ENCODE measurements at places on chromosomes 3 and 15. TPM values are rescaled to one million over a fixed set of nuclear protein-coding genes. Genes with fewer than 3 reads are reported as not detected.

FANCD2OS gene
- total RNA-seq = not detected

ATP10A gene
- not detected for total RNA-seq

ZNF860 gene
- 2.6 TPM for total RNA-seq

CDHR4 gene
- 2.0 TPM for total RNA-seq

MAPK6 gene
- 38.7 TPM for total RNA-seq

GRCh38 chr3:113055961-113056360 lies 65.2 kb downstream of the GTPBP8 start:
- H3K27me3 ChIP-seq = no peaks in the 10 kb centered on the region
- no peaks in the 10 kb centered on the region for H3K4me1 ChIP-seq
- no peaks in the 10 kb centered on the region for H3K36me3 ChIP-seq
- H3K4me3 ChIP-seq = no peak overlapping the region

GRCh38 chr15:65969865-65970816 lies 100.8 kb downstream of the RAB11A start:
- no peak overlapping the region for H3K27ac ChIP-seq
- DNase-seq = no peak
- H3K4me1 ChIP-seq = no peaks in the 10 kb centered on the region
- H3K4me3 ChIP-seq = no peak overlapping the region
- no peaks in the 10 kb centered on the region for H3K27me3 ChIP-seq

DNA sequence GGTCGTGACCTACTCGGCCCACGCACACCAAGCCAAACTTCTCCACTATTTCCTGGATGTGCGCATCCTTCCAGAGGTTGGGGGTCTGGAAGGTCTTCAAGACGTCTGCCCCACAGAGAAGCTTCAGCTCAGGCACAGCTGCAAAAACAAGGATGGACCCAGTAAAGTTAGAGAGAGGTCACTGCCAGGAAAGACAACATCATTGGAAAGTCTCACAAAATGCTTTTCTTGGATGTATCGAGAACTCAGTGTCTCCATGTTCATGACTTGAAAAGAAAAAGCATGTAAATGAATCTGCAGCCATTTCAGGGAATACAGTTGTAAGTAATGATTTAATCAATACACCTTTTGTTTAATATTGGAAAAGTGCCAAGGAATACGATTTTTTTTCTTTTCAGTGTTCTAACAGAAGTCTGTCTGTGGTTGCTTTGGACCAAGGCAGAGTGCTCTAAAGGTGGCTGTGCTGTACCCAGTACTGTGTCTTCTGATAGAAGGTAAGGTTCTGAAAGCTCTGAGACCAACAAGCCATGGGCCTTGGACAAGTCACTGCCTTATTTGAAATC lies 21.8 kb upstream of the RBP1 start:
- no peak overlapping the region for H3K4me3 ChIP-seq
- H3K4me1 ChIP-seq = peaks cover 41% of the 10 kb centered on the region
- no peaks in the 10 kb centered on the region for H3K36me3 ChIP-seq
- no peak overlapping the region for H3K27ac ChIP-seq
- no peak for DNase-seq

GRCh38 chr3:34947834-34948233 lies 691.5 kb upstream of the ARPP21 start:
- no peaks in the 10 kb centered on the region for H3K27me3 ChIP-seq
- H3K36me3 ChIP-seq = no peaks in the 10 kb centered on the region
- no peak for DNase-seq
- no peaks in the 10 kb centered on the region for H3K4me1 ChIP-seq

- no peak overlapping the region for H3K27ac ChIP-seq
- H3K4me1 ChIP-seq = 0 out of 2 replicates have a peak, but pooled peaks cover 6% of the 10 kb centered on the region
- DNase-seq = no peak
- H3K4me3 ChIP-seq = no peak overlapping the region
- no peaks in the 10 kb centered on the region for H3K36me3 ChIP-seq
Measured at GRCh38 chr15:41825572-41826535, 2.0 kb upstream of the JMJD7 start.

DNA sequence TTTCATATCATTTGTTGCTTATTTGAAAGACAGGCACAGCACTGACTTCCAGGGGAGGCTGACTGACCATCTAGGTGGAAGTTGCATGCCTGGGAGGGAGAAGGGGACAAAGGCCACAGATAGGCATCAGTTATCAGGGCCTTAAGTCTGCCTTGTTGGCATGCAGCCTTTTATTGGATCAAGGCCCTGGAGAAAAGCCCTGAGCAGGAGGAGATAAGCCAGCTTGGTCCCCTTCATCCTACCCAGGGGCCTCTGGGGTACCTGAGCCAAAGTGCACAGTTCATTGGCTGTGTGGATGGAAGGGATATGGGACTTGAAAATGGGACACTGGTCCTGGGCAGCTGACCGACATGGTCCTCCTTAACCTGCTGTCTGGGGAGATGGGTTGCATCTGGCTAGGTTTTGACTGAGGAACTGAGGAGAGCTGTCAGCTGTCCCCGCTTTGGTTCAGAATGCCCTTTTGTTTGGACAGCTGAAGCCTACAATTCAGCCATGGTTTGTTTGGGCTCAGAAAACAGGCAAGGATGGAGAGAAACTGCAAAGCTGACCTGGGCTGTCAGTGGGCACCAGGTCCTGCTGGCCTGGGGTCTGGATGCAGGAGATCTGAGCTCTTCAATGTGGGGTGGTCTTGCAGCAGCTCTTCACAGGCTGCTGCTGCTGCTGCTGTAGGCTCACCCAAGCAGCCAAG lies 60.0 kb downstream of the FLNB start:
- no peaks in the 10 kb centered on the region for H3K4me1 ChIP-seq
- DNase-seq = no peak
- no peaks in the 10 kb centered on the region for H3K36me3 ChIP-seq
- H3K4me3 ChIP-seq = no peak overlapping the region
- no peaks in the 10 kb centered on the region for H3K27me3 ChIP-seq
- H3K27ac ChIP-seq = no peak overlapping the region

GRCh38 chr3:47162697-47163168 lies 1.2 kb downstream of the SETD2 start:
- DNase-seq = no peak
- H3K27ac ChIP-seq = peak overlapping the region; percentile 47
- peaks cover 28% of the 10 kb centered on the region for H3K4me1 ChIP-seq
- peak overlapping the region; percentile 71 for H3K4me3 ChIP-seq
- H3K27me3 ChIP-seq = no peaks in the 10 kb centered on the region

- no peak overlapping the region for H3K4me3 ChIP-seq
- peaks cover 20% of the 10 kb centered on the region for H3K36me3 ChIP-seq
- no peak overlapping the region for H3K27ac ChIP-seq
- no peaks in the 10 kb centered on the region for H3K4me1 ChIP-seq
- no peak for DNase-seq
Measured at GRCh38 chr3:141556034-141556433, 69.2 kb downstream of the RASA2 start.

Measured in PC-9 (cell line).